ENCODE measurements at places on chromosomes 3 and 15. TPM values are rescaled to one million over a fixed set of nuclear protein-coding genes. Genes with fewer than 3 reads are reported as not detected.

Gene RASGRF1
- total RNA-seq = under 0.01 TPM

Gene NR2E3
- total RNA-seq = under 0.01 TPM

Gene ALS2CL
- 1.4 TPM for total RNA-seq

Gene PTX3
- 96.7 TPM for total RNA-seq

Gene RTP1
- total RNA-seq = not detected

Gene IL17RE
- total RNA-seq = 1.1 TPM

Gene CLEC3B
- 1.9 TPM for total RNA-seq

Gene KBTBD8
- 8.6 TPM for total RNA-seq

Gene IVD
- total RNA-seq = 27.5 TPM

Gene KBTBD12
- total RNA-seq = not detected

Gene CSTA
- not detected for total RNA-seq

Gene CYP11A1
- total RNA-seq = 0.28 TPM

Gene FBXW12
- total RNA-seq = not detected

Gene SAMMSON
- total RNA-seq = not detected

Gene PLXND1
- total RNA-seq = 22.5 TPM

DNA sequence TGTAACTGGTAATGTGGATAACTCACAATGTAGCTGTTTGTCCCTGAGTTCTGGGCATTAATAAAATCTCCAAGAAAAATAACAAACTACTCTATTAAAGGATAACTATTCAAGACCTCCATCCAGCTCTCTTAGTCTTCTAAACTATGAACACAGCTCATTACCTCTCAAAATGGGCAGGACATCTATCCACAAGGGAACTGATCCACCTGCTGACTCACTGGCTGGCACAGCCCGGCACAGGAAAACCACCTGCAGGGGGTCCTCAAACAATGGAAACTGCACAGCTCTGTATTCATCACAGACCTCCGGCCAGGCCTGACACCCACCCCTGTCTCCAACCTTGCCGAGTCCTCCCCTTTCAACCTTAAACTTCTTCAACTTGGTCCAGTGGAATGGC is 255.4 kb downstream of the TJP1 start:
- DNase-seq = no peak

DNA sequence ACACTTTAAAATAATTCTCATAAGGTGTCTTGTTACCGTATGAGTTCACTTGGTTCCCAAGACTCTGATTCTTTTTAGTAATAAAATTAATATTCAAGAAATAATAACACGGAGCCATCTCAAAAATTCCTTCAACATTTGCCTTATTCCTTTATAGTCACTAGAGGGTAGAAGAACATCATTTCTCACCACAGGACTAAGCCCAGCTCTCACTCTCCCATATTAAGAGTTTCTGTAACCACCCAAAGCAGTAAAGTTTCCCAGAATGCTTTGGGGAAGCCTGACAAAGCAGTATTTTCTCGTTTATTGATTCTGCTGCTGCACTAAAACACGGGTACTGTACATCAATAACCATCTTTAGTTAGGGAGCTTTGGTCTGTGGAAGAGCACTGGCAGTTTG is 114.9 kb downstream of the MCTP2 start:
- peak; percentile 1 for DNase-seq

- no peak for DNase-seq
Measured at GRCh38 chr15:67267951-67268941, 13.7 kb downstream of the IQCH start.

- DNase-seq = no peak
Measured at GRCh38 chr3:88742674-88743507, 364.5 kb upstream of the EPHA3 start.

GRCh38 chr3:10204921-10205320 is 40.2 kb downstream of the IRAK2 start:
- peak; percentile 41 for DNase-seq

- DNase-seq = no peak
Measured at GRCh38 chr3:171643681-171644080, 166.6 kb downstream of the PLD1 start.

DNA sequence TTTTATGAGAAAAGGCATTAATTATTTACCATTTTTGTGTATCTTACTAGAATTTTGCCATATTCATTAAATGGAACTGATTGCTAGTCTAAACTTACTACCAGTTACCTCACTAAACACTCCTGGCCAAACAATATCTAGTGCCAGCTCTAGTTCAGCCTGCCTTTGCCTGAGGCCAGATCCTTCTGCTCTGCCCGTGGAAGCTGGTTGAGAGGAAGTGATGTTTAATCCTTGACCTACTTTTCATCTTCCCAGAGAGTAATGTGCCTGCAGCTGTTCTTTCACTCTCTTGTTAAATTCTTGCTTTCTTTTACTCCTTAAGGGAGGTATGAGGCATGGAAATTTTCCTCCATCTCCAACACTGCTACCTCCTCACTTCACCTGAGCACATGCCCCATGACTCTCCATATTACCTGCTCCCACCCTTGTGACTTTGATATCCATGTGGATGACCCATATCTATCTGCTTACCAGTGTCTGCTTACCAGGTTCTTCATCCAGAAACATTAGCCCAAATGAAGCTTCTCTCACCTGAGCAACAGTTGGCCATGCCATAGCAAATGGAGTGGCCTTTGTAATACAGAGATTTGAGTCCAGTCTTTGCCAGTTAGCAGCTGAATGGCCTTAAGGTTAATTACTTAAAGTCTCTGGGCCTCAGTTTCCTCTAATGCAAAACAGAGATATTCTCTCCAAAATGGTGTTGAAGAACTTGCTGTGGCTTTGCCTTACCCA is 53.4 kb downstream of the UBE2E1 start:
- peak; percentile 39 for DNase-seq

DNA sequence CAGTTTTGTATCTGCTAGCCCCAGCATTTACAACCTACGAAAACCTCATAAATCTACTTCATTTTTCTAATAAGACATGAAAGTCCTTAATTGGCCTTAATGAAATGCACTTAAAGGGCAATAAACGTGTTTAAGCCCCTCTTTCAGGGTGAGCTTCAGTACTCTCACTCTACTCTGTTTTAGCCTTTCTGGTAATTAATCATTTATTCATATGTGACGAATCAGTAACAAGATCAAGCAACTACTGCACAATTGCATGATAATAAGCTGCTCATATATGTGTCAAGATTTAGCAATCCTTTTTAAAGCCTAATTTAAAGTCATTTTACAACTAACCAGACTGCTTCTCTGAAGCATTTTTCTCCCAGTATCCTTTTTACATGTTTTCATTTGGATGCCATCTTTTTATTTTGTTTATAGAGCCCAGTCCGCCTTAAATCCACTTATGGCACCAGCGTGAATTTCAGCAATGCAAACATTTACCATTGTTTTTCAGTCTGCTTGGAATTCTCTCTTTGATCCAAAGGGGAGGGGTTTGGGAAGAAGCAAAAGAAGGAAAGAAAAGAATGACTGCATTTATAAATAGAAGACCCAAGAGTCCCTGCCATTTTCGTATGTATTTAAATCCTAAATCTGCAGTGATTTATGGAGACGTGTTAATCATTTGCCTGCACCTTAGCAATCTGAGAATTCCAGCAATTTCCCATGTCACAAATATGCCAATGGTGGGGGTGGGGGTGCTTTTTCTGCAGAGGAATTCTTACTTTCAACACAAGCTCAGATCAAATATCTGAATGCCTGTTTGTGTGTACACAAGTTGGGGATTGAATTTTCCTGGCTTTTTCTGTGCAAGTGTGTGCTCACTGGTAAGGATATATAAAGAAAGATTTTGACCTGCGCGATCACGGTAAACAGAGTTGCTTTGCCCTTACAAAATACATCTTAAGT is 230.8 kb upstream of the TBC1D5 start:
- DNase-seq = no peak

- DNase-seq = no peak
Measured at GRCh38 chr3:5891711-5892110, 704.2 kb downstream of the EDEM1 start.

GRCh38 chr3:139514741-139515140 is 24.8 kb downstream of the RBP1 start:
- no peak for DNase-seq

DNA sequence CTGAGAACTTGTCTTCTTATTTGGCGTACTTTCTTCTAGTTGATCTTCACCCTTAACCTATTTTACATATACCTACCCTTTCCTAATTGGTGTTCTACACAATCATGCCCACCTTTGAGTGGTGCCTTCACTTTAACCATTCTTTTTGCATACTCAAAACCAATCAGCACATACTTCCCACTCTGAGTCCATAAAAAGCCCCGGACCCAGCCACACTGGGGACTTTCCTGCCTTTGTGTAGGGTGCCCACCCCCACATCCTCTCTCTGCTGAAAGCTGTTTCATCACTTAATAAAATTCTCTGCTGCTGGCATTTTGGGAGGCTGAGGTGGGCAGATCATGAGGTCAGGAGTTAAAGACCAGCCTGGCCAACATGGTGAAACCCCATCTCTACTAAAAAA is 15.9 kb upstream of the CHST2 start:
- DNase-seq = no peak

DNA sequence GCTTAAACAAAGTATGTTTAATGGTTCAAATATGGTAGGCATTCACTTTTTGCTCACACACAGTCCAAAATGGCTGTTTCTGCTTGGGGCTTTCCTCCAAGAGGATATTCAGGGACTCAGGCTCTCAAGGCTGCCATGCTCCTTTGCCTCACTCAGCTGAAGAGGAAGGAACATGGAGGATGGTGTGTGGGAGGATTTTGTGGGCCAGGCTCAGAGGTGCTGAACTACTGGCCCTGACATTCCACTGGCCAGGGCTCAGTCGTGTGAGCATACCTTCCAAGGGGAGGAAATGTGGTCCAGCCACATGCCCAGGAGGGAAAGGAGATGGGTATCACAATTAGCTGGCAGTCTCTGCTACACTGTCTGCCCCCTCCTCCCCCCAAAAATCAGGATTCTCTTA is 8.7 kb downstream of the PXYLP1 start:
- DNase-seq = no peak

GRCh38 chr3:194201953-194202666 is 66.2 kb downstream of the HES1 start:
- no peak for DNase-seq

- no peak for DNase-seq
Measured at GRCh38 chr3:53502737-53503136, 8.3 kb downstream of the CACNA1D start.

DNA sequence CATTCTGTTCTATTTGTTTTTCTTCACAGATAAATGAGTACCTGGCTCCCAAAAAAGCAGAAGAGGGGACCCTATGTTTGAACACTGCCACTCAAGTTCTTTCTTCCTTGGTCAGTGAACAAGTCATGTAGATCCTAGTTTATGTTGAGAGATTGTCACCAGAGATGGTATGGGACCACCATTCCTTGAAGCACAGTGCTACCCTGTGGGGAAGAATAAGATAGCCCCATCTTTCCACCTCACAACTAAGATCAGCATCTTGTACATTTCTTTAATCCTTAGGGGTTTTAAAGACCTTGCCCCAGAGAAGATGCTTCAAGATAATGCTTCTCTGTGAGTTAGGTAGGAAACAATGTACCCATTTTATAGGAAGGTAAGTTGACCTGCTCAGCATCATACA is 233.5 kb upstream of the WNT5A start:
- peak; percentile 80 for DNase-seq

DNA sequence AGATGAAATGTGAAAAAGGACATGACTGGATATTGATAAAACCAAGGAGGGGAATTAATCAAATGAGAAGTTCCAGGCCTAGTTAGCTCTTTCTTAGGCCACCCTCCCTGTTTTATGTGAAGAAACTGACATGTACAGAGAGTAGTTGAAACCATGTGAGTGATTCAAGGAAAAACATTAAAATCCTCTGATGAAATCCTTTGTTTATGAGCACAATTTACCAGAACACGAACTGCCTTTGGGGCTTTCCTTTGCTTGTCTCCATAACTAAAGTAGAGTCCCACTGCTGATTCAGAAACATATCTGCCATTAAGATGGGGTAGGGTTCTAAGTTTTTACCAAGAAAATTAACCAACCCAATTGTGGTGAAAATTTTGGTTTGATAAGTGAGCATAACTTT is 558.3 kb downstream of the NR2F2 start:
- no peak for DNase-seq

DNA sequence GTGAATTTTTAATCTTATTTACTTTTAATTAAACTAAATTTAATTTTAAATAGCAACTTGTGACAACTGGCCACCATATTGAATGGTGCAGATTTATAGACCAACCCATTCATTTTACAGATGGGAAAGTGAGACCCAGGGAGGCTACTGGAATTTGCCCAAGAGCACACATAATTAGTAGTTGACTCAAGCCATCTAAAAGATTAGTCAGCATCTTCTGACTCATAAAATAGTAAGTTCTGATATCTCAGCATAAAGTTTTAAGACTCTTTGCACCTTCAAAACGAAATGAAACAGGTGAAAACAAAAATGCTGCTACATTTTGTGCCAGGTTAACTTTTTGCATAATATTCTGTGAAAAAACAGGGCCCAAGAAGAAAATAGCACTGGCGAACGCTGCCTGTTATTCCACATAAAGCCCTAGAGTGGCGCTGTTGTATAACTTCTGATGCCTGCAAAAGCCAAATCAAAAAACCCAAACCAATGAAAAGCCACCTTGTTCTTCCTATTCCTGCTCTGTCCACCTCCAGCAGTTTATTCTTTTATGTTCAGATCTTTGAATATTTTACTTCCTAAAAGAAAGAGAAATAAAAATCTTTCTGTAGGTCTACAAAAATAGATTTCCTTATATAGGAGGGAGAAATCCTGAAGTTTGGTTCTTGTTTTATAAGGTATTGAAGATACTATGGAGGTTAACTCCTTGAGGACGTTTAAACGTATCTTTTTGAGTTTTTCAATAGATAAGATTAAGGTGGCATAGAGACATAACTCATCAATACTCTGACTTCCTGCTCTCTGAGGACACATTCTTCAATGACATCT is 62.8 kb downstream of the OTOL1 start:
- peak; percentile 9 for DNase-seq

DNA sequence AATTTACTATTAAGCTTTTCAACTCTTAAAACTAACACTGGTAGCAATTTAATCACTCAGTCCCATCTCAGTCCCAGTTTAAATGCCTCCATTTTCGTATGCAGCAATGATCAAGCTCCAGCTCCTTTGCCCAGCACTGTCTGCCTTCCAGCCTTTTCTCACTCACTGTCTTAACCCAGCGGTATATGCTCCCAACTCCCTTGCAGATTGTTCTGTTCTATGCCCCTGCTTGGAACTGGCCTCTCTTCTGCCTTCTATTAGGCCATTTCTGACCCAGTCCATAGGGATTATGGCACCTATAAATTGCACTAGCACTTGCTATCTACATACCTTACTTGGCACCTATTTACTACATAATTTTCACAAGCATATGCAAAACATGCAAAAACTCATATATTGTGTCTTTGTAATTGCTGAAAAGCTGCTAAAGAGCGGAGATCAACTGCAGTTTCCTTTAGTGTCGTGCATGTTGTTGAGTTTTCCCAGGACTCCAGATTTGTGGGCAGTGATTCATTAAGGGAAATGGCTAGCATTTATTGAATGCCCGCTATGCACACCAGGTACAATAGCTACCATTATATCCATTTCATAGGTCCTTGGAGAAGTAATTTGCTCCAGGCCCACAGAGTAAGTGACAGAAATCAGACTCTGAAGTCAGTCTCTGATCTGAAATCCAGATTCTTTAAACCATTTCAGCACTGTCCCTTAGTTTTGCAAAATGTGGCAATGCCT is 24.4 kb downstream of the CRBN start:
- DNase-seq = no peak
